ENCODE measurements at places on chromosomes 1 and 21.

DNA sequence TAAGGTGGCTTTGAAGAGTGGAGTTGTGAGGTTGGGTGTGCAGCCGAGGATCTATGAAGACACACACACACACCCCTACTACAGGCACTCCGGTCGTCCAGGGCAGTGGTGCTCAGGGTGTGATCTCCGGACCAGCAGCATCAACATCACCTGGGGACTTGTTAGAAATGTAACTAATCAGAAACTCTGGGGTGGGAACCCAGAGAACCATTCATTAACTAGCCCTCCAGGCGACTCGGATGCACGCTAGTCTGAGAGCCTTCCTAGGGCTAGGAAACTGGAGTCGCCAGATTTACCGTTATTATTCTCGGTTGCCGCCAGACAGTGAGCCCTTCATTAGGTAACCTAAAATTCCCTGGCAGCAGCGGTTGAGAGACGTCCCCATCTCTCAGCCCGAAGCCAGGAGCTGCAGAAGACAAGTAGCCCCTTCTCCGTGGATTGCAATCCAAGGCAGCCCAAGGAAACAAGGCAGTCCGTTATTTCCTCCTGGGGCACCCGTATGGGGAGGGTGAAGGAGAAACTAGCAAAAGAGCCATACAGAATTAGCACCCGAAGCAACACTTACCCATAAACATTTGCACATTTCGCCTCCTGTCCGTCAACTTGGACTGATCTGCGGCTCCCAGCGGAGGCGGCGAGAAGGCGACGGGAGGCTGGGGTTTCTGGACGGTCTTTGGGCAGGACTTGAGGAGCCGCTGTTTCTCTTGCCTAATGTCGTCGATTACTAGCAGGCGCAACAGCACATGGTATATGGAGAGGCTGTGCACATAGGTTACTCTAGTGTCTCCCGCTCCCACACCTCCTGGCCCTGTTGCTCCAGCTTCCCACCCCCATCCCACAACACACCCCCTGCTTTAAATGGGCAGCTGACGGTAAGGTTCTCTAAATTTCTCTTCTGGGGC, 2.9 kb upstream of the CCN1 start:
- no peak for DNase-seq

DNA sequence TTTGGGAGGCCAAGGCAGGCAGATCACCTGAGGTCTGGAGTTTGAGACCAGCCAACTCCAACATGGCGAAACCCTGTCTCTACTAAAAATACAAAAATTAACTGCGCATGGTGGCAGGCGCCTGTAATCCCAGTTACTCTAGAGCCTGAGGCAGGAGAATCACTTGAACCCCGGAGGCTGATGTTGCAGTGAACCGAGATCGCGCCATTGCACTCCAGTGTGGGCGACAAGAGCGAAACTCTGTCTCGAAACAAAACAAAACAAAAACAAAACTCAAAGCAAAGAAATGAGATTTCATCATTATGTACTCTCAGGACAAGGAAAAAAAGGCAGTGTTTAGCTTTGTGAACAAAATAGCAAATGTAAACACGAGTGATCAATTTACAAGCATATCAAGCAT, 61.0 kb downstream of the LAMC2 start:
- DNase-seq: no peak

DNA sequence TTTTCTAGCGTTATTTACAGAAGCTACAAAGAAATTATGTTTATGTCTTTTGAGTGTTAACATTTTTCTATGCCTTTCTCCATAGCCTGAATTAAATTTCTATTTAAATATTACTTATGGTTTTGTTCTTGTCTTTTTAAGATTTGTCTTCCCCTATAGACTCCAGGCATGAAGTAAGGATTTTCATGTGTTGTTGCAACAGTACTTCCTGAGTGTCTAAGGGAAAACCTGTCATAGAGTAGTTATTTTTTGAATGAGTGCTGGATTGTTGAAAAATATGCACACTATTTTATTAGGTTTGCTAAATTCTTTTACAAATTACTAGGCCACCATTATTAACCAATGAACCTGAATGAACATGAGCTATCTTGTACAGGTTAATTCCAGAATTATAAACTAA, 27.1 kb downstream of the SAMSN1 start:
- no peak for DNase-seq

DNA sequence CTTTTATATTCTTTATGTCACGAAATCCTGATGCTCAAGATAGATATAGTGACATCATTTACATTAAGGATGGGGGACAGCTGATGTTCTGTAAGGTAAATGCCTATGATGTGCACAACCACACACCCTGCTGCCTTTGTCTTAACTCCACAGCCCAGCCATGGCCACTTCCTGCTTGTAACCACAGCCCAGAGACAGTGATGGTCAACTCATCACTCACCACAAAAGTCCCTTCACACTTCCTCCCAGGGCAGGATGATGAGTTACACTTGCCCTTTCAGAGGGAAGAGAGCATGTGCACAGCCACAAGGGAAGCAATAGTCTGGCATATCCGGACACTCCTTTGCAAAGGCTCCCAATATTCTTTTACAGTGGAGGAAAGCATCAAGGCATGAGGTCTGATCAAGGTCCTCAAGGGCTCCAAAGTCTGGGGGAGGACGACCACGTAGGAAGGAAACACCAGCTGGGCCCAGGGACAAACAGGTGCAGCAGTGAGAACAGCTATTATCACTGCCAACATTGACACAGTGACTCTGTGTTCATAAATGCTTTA, 53.8 kb downstream of the PLPP3 start:
- no peak for DNase-seq

DNA sequence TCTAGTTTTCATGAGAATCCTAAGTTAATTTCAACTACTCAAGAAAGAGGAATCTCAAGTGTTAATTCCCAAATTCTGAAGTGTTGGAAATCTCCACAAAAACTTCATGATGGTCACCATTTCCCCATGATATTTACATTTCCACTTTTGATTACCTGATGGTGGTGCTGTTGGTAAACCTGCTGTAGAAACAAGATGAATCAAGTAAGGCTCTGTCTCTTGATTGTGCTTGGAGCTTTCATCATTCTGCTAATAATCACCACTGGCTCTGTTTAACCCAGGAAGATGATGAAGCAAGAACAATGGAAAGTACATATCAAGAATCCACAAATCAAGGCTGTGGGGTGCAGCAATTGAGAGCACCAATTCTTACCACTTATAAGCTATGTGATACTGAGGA, 77.8 kb downstream of the C4BPA start:
- DNase-seq: no peak

GRCh38 chr1:202264300-202264699, 70.7 kb downstream of the LGR6 start:
- DNase-seq: no peak

DNA sequence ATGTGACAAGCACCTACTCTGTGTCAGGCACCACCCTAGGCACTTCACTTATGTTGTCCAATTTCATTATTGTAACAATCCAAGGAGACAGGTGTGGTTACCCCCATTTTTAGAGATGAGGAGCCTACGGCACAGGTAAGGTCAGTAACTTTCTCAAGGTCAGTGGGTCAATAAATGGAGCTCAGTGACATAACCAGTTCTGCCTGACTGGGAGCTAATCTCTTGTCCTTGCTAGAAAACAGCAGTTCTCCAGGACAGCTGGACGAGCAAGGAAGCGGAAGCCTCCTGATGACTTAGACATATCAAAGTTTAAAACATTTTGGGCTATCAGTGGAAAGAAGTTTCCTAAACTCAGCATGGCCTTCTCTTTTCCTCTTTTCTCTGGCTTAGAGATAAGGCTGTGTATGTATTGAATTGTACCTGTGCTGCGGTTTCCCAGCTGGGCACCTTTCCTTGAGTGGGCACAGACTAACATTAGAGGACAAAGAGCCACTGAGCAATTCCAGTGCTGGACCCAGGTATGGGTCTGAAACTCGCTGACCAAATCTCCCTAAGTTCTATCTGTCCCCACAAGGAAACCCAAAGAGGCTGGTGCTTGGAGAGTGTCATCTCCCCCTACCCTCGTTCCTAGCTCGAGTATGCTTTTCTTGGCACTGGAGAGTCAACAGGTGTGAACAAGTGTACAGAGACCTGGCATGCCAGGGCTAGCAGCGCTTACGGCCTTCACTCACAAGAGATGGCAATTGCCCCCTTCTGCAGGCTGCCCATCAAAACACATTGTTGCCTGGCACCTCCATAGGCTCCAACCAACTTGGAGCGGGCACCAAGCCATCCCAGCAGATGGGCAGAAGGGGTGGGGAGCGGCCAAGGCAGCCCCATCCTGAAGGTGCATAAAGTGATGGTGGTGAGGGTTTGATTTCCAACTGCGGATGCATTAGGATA, 456.1 kb upstream of the PROX1 start:
- no peak for DNase-seq

DNA sequence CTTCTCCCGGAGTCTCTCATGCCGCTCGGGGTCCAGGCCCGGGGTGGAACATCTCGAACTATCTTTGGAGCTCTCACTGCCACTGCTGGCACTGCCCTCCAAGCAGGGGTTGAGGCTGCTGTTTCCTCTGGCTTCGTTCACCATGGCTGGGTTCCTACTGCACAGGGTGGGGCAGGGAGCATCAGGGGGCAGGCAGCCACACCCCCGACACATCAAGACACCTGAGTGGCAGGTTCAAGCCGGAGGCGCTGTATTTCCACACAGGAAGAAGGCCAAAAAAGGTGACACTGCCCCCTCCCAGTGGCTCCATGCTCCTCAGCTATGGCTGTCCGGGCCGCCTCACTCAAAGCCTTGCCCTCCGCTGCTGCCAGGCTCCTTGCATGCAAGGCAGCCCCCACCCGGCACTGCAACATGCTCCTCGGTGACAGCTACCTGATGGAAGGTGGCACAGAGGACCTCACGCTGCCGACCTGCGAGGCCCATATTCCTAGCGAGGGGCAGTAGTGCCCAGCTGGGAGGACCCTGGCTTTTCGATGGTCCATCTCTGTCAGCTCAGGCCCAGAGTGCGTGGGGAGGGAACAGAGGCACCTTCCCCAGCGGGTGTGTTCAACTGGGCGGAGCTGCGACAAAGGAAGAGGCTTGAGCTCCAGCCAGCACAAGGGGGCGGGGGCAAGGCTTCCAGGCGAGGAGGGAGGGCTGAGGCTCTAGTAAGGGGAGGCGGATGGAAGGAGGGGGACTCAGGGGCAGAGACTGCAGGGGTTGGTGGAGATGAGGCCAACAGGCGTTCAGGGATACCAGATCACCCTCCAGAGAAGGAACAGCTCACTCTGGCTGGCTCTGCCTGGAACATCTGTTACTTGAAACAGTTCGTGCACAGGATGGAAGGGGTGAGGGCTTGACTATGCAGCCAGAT, 2.5 kb downstream of the MTHFR start:
- peak; percentile 74 for DNase-seq

DNA sequence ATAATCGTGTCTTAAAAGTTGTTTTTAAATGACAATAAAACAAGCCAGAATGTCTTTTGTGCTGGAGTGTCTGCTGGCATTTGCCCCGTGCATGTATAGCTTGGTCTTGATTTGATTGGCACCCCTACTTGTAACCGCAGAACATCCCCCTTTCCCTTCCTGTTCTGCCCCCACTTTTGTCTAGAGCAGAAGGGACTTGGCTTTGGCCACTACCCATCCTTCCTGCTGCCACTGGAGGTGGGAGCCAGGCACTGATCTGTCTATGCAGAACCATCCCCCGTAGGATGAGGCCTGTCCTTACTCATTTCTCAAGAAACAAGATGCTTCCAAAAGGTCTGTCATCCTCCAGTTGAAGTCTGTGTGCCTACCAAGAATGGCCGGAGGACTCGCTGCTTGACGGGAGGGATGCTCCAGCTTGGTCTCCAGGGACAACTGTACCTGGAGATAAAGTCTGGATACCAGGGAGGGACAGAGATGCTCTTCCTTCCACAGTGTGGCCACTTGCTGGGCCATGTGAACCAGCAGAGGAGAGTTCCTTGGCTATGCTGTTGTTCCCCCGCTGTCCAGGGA, 1.1 kb upstream of the SLC27A3 start:
- no peak for DNase-seq

DNA sequence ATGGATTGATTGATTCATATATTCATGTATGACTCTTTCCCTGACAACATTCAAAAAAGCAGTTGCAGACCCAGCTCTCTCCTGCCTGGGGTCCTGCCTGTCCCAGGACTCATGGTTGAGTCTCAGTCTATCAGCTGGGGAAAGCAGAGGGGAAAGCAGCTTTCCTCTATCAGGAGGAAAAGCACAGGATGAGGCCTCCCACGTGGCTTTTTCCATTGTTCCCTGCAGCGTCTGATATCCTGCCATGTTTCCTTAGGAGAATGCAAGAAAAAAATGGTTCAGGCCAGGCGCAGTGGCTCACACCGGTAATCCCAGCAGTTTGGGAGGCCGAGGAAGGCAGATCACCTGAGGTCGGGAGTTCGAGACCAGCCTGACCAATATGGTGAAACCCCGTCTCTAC, 133.0 kb upstream of the VAMP3 start:
- no peak for DNase-seq

DNA sequence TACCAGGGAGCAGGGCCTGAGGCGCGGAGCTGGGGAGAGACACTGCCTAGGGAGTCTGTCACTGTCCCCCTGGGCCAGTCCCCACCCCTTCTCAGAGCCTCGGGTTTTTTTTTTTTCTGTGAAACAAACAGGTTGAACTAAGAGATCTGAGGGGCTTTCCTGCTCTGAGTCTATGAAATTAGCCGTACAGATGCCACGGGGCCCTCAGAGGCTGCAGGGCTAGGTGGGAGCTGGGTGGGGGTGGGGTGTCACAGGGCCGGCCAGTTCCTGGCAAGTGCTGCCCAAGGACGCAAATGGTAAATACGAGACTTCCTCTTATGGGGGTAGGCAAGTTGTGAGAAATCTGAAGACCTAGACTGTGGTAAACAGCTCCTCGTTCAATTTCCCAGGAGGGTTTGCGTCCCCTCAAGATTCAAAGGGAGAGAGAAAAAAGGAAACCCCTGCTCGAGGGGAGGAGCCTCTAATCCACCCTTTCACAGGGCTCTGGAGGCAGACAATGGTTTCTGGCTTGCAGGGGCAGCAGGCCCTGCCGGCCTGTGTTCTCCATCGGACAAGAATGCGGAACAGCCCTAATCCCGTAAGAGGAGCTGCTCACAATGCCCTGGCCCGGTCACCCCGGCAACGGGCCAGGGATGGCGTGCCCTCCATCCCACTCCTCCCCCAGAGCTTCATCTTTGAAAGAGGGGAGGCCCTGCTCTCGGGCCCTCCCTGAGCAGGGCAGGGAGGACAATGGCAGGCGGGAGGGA, 7.8 kb downstream of the NUAK2 start:
- peak; percentile 40 for DNase-seq

GRCh38 chr1:88980870-88981269, 11.6 kb downstream of the KYAT3 start:
- no peak for DNase-seq

DNA sequence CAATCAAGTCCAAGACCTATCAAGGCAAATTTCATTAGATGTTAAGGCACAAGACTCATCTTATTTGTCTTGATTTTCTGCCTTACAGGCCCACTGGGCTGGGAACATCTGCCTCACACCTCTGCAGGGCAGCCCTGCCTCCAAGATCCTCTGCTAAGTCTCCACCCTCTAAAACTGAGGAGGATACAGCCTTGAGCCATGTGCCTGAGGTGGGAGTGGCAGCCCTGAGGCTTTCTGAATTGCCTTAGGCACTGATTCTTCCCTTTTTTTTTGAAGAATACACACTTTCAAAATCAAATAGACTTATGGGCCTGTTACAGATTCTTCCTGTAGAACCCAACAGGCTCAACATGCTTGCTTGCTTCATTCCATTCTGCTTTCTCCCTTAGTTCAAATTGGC, 544.3 kb upstream of the ADAMTS5 start:
- DNase-seq: no peak

Measured in T-cell (primary cell).